Bronchial epithelial cell (primary cell): ENCODE measurements at places on chromosomes 11 and 22.

- no peak for DNase-seq
Observed at GRCh38 chr11:12767027-12767426, 92.8 kb downstream of the TEAD1 start.

GRCh38 chr11:73789279-73789670 is 1.6 kb downstream of the MRPL48 start:
- no peak for DNase-seq

DNA sequence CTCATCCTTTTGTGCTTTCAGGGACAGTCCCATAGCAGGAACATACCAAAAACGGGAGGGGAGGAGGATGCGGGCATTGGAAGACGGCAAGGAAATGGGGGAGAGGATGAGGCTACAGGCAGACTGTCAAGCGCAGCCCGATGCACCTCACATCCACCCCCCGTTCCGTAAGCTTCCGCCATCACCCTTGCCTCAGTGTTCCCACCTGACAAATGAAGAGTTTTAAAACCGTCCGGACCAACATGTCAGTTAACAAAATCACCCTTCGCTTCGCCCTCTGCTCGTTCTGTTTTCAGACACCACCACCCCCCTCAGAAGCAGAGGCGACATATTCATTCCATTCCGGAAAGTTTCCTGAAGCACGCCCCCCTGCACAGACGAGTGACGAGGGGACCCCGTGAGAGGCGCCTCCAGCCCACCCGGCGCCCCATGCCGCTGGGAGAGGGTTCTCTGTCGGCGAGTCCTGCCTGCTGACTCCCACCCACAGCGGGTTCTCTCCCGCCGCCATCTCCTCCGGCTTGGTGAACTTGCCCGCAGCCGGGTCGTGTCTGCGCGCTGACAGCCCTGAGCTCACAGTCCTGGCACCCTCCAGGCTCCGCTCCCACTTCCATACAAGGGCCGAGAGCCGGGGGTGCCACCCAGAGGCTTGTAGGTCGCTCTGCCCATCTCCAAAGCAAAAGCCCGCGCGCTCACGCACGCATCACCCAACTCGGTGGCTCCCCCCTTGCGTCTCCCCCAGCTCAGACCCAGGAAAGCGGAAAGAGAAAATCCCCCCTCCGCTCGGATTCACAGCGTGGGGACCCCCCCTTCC is 1.5 kb downstream of the IGSF9B start:
- no peak for DNase-seq

- no peak for DNase-seq
Observed at GRCh38 chr22:46445771-46446420, 91.5 kb downstream of the CELSR1 start.
